GM12891 (cell line): ENCODE measurements at places on chromosomes 5 and 9.

DNA sequence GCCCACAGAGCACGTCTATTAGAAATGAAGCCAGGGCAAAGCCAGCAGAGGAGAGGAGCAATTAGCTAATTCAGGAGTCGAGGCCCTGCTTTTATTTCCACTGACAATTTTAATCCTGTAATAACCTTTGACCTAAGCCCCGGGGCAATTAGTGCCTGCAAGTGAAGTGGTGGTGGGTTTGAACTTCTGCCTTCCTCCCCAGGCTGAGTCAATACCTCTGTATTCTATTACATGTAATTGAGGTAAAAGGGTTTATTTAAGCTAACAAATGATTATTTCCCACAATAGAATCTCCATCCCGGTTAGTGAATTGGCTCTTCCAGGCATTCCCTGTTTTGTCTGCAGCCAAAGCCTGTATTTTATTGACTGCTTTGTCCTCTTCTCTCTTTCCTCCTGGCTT lies 49.9 kb downstream of the FGF18 start:
- DNase-seq: no peak

- DNase-seq: no peak
Observed at GRCh38 chr9:109319017-109319625, 1.7 kb downstream of the EPB41L4B start.

GRCh38 chr9:37587521-37587920 lies 4.9 kb downstream of the TOMM5 start:
- DNase-seq: no peak

- DNase-seq: no peak
Observed at GRCh38 chr9:137191691-137192447, 3.4 kb downstream of the SSNA1 start.

DNA sequence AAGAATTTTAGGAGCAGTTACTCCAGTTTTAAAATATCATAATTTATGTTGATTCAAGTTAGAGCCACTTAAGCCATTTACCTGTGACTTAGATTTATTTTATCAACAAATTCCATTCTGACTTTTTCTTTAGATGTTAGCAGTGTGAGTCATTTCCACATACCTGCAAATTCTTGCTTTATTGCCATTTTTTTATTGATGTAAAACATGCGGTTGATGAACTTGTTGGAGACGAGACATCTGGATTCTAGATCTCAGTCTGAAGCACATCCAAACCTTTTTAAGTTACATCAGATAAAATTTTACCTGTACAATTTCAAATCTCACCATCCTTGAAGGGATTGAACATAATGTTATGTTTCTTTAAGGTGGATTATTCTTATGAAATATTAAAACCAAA lies 240.9 kb downstream of the IRX1 start:
- no peak for DNase-seq
